Muscle of leg (tissue), 16 donors: ENCODE measurements at places on chromosomes 5 and 9.

DNA sequence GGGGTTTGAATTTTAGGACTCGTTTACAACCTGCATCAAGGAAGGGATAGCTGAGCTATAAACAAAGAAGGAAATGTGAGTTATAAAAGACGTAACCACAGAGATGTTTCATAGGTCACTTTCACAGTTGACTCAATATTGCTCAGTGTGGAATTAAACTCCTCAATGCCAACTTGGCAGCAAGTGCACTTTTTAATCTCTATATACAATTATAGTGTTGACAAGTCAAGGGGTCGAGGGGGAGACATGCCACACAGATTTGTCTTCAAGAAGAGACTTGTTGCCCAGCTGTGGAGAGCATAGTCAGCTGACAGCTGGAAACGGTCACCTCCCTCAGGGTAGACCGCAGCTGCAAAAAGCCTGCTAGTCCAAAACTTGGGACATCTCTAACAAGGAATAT lies 163.4 kb upstream of the DMAC1 start:
- H3K36me3 ChIP-seq, result no peaks in the 10 kb centered on the region
- peak; percentile 70 for DNase-seq
- H3K4me1 ChIP-seq, result no peaks in the 10 kb centered on the region
- no peak overlapping the region for H3K4me3 ChIP-seq

GRCh38 chr5:32193591-32193990 lies 19.5 kb upstream of the GOLPH3 start:
- H3K4me1 ChIP-seq, result peaks cover 9% of the 10 kb centered on the region
- H3K27me3 ChIP-seq, result no peaks in the 10 kb centered on the region
- H3K4me3 ChIP-seq, result peak overlapping the region; percentile 3
- H3K27ac ChIP-seq, result peak overlapping the region; percentile 77

DNA sequence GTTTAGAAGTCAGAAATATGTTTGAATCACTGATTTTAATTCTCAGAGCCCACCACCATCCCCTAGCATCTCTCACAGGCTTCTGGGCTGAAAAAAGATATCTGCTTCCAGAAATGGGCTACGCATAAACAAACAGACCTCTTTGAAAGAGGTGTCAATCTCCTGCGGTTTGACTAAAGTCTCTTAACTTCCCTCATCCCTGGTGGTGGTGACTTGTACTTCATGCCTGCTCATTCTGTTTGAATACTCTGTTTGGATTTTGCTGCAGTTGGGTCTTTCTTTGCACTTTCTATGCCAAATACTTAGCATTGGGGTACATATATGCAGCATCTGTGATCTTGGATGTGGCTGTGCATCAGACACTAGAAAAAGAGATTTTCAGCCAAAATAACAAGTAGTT lies 157.2 kb upstream of the ATP10B start:
- no peaks in the 10 kb centered on the region for H3K27me3 ChIP-seq
- H3K4me1 ChIP-seq, result no peaks in the 10 kb centered on the region
- no peak for DNase-seq

- peak; percentile 64 for DNase-seq
- H3K4me1 ChIP-seq, result peaks cover 8% of the 10 kb centered on the region
- H3K36me3 ChIP-seq, result no peaks in the 10 kb centered on the region
- H3K27me3 ChIP-seq, result no peaks in the 10 kb centered on the region
These were observed 478.2 kb downstream of the SPATA31D1 start for GRCh38 chr9:82466616-82467260.

DNA sequence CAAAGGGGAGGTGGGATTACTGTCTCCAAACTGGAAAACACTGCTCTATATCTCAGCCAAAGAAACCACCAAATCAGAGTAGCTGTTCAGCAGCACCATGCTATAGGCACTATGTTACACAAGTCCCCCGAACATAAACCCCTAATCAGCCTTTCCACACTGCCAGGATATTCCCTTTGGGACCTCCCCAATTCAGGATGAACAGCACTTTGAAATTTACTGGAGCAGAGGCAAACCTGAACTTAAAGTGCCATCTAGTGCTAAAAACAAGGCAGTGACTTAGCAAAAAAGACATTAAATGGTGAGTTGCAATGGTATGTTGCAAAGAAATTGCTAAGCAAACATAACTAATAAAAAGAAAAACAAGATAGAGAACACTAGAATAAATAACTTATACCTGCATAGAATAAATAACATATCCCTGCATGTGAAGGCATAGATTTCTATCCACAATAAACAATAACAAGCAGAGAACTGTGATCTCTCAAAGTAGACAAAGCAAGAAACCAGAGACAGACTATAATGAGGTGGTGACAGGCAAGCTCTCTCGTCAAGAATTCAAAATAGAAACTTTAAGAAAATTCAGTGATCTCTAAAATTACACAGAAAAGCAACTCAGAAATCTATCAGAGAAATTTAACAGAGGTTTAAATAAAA lies 584.4 kb upstream of the ACO1 start:
- no peaks in the 10 kb centered on the region for H3K27me3 ChIP-seq
- H3K4me1 ChIP-seq, result no peaks in the 10 kb centered on the region
- DNase-seq, result peak; percentile 23
- H3K27ac ChIP-seq, result no peak overlapping the region
- H3K36me3 ChIP-seq, result no peaks in the 10 kb centered on the region
